ENCODE measurements at places on chromosomes 16 and 17.

- DNase-seq: no peak
These were observed 12.9 kb downstream of the AARS1 start for GRCh38 chr16:70276392-70276791.

DNA sequence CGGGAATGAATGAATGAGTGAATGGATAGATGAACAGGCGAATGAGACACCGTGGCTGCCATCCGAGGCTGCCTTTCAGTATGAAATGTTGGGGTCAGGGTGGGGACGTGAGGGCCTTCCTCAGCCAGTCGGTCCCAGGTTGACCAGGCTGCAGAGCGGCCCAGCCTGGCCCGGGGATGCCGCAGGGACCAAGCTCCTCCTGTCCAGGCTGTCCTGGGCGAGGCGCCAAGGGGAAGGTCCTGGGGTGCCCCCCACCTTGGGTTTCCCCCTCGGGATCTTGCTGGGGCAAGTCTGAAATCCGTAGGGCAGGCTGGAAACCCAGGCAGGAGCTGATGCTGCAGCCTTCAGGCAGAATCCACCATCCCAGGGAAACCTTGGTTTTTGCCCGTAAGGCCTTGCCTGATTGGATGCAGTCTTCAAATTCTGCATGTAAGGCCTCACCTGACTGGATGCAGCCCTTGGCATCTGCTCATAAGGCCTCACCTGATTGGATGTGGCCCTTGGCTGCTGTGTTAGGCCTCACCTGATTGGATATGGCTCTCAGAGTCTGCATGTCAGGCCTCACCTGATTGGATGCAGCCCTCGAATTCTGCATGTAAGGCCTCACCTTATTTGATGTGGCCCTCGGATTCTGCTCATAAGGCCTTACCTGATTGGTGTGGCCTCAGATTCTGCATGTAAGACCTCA, 61.7 kb upstream of the ZNF469 start:
- no peak for DNase-seq

- DNase-seq: no peak
These were observed 38.4 kb downstream of the CHD9NB start for GRCh38 chr16:53014287-53014686.

DNA sequence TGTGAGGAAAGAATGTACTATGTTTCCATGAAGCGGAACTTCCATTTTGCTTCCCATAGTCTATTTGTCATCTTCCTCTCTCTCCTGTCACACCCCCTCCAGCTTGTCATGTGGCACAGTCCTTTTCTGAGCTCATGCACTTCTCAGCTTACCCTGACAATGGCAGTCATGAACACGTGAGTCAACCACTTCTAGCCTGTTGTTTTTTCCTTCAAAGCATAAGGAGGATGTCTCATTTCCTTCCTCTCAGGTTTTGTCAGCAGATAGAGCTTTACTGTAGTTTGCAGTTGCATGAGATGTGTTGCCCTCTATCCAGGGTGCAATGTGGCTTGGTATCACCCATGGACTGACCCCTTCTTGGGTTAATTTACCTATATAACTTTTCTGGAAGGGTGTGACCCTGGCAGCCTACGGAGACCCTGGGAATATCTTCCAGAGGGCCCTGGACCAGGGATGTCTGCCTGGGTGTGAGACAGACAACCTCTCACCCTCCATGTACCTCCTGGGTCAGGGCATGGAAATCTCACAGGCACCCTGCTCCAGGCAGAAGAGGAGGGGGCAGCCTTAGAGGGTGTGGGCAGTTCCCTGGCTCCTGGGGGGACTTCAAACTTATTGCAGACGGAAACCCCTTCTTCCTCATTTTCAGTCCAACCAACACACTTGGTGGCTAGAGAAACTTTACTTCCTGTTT, 4.0 kb upstream of the ZNF267 start:
- DNase-seq: peak; percentile 94

DNA sequence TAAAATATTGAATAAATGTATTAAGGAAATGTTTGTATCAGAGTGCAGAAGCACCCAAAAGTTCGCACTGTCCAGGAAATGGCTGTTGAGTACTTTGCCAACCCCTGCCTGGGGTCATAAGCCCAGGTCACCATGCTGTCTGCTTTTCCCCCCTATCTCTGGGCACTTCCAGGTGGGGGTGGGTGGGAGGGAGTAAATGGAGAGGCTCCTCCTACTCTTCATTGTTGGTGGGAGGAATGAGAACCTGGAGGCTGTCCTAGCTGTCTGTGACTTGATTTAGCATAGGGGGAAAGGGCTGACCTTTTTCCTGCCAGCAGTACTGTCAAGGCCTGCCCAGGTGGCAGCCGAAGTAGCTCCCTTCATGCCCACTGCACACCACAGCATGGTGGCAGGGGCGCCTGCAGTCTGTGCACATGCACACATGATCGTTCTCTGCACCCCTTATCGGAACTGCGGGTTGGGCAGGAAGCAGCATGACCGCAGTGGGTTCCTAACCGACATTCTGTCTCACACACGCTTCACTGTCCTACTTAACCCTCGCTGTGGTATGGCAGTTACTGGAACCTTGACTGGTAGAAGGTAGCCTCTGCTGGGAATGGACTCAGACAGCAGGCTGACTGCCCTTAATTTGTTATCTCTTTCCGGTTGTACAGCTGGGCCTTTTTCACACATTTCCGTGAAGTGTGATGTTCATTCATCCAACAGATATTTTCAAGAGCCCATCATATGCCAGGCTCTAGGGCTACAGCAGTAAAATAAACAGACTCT, 41.5 kb downstream of the LDHD start:
- DNase-seq: peak; percentile 97

- no peak for DNase-seq
These were observed 9.3 kb upstream of the STH start for GRCh38 chr17:45989759-45990158.

DNA sequence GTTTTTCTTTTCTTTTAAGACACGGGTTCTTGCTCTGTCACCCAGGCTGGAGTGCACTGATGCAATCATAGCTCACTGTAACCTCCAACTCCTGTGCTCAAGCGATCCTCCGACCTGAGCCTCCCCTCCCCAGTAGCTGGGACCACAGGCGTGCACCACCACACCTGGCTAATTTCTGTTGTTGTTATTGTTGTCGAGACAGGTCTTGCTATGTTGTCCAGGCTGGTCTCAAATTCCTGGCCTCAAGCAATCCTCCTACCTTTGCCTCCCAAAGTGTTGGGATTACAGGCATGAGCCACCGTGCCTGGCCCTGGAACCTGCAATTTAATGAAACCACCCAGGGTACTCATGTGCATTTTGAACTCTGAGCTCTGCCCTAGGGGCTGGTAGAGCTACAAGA, 24.1 kb downstream of the JUP start:
- no peak for DNase-seq

- DNase-seq: peak; percentile 23
These were observed 45.8 kb downstream of the VPS35L start for GRCh38 chr16:19601083-19601976.

DNA sequence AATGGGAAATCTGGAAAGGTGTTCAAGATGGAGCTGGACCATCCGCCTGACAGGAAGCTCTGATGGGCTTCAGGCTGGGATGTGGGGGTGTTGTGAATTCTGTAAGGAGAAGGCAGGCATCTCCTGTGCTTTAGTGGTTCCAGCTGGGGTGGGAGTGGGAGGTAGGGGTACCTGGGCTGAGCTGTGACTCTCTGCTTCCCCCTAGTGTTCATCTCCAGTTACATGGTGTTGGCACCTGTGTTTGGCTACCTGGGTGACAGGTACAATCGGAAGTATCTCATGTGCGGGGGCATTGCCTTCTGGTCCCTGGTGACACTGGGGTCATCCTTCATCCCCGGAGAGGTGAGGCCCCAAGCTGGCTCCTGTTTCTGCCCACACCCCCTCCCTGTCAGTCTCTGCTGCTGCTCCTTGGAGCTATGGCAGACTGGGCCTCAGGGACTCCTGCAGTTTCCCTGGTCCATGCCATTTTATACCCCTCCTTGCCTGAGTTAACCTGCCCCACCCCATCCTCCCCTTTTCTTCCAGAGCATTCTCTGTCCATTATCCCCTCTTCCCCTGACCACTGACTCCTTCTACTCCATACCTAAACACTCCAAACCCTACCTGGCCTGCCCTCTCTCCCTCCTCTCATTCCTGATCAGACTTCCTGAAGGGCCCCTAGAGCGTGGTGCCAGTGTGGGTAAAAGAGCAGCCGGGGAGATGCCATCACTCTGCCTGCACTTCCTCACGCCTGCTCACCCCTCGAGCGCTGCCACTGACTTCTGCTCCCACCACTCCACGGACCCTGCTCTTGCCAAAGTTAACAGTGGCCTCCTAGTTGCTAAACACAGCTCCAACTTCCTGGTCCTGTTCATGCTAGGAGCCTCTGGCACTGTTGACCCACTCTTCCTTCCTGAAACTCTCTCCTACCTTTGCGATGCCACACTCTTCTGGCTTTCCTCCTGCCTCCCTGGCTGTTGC, 3.4 kb downstream of the SPNS1 start:
- no peak for DNase-seq

- no peak for DNase-seq
These were observed 99.9 kb downstream of the CDK5R1 start for GRCh38 chr17:32586666-32587065.

DNA sequence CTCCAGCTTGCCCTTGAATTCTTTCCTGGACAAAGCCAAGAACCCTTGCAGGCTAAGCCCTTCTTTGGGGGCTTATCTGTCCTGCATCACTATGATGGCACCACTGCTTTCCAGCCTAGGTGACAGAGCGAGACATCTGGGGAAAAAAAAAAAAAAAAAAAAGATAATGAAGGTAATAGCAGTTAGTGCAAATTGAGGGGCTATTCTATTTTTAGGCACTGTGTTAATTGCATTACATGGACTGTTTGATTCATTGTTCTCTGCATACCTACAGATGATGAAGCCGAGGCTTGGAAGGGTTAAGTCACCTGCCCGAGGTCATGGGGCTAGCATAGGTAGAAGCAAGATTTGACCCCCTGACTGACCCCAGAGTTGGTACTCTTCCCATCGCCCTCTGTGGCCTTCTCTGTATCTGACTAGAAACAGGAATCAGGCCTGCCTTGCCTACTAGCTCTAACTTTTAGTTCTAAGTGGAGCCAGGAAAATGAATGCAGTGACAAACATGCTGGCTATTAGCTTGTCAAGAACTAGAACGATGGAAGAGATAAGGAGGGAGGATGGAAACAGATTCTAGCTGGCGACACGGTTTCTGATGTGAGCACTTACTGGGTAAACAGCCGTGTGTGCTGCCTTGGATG, 312.1 kb downstream of the SNX29 start:
- no peak for DNase-seq

DNA sequence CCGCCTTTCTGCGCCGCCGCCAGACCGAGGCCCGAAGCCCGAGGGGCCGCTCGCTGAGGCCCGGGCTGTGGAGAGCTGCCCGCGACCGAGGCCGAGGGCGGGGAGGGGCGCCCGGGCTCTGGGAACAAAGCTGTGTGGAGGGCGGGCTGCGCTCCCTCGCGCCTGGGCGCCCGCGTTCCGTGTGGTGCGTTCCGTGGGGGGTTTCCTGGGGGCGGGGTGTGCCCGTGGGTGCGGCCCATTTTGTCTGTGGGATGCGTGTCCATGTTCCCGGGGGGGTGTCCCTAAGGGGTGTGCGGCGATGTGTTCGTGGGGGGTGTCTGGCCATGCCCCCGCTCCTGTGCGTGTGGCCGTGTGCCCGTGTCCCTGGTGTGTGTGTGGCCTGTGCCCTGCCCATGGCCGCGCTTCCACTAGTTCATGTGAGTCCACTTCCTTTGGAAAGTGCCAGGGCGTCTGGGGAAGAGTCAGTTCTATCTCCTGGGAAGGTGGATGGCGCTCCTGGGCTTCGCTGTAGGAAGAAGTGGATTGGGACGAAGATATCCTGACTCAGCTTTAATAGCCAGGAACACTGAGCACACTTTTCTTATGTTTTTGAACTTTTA, 520 bp downstream of the JPT2 start:
- DNase-seq: peak; percentile 19

- DNase-seq: no peak
These were observed 66.9 kb downstream of the METRNL start for GRCh38 chr17:83146347-83146746.

DNA sequence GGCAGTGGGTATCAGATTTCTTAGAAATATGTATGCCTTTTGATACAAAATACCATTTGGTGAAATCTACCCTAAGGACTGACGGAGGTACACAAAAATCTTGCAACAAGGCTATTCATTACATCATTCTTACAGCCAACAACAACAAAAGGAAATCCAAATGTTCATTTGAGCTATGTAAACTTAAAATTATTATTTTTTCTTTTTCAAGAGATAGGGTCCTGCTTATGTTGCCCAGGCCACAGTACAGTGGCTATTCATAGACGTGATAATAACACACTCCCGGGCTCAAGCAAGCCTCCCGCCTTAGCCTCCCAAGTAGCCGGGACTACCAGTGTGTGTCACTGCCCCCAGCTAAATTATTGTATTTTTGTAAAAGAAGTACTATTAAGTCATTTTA, 9.0 kb downstream of the SRR start:
- no peak for DNase-seq

GRCh38 chr16:6483469-6484033, 849.1 kb upstream of the RBFOX1 start:
- no peak for DNase-seq

GRCh38 chr16:26070302-26071100, 378.7 kb downstream of the HS3ST4 start:
- no peak for DNase-seq

GRCh38 chr16:87538594-87538993, 45.8 kb upstream of the ZCCHC14 start:
- DNase-seq: no peak

- DNase-seq: no peak
These were observed 75.9 kb downstream of the ARHGAP17 start for GRCh38 chr16:24939224-24939623.

DNA sequence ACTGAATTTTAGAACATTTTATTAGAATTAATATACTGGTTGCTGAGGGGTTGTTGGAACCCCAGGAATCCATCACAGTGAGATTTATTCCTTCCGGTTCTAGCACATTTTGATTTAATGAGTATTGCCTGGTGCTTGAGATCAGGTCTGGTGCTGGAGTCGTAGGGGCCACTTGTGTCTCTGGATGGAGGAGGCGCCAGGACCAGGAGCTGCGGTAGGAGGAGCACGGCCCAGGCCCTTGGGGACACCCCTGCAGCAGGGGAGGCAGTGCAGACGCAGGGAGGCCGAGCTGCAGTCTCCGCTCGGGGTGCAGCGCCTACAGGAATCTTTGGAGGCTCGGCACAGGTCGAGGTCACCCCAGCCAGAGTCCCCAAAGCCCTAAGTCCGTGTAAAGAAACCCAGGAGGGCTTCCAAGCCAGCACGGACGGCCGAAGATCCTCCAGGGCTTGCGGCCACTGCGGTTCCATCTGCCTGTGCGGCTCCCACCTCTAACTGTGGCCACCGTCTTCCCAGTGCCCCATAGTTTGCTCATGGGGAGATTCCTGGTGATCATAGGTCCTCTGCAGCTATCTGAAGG, 66.2 kb upstream of the CREBBP start:
- no peak for DNase-seq

- DNase-seq: no peak
These were observed 38.2 kb downstream of the PLCG2 start for GRCh38 chr16:81817296-81817695.

DNA sequence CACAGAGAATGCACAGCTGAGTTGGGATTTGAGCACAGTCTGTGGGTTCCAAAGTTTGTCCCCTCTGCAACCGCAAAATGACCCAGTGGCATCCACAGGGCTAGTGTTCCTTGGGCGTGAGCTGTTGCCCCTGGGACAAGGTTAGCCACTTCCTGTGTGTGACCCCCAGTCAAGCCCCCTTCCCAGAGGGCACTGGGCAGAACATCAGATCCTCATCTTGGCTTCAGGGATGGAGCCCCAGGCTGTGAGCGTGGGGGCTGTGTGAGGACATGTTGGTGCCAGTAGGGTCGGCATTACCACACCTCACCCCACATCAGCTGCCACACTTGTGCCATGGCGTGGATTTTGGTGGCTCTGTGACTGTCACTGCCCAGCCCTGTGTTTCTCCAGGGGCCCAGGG, 55.3 kb downstream of the USP22 start:
- no peak for DNase-seq

- DNase-seq: no peak
These were observed at the start of gene CD300E for GRCh38 chr17:74623693-74624093. CD300E (minus strand) TSS chr17:74623738; CDS start chr17:74623621, 117 bp downstream.

Measured in hematopoietic multipotent progenitor cell (in vitro differentiated cells).